Right ventricle myocardium superior (tissue), 1 donor: ENCODE measurements at places on chromosomes 3 and 15. TPM values are rescaled to one million over a fixed set of nuclear protein-coding genes. Genes with fewer than 3 reads are reported as not detected.
A peak's percentile ranks its signal among the peaks of the same experiment; 100 is the strongest.

The ILDR1 gene
- total RNA-seq, result 0.38 TPM

GRCh38 chr3:189745622-189746021 is 114.4 kb downstream of the TP63 start:
- DNase-seq, result no peak

GRCh38 chr15:68598171-68599152 is 19.7 kb downstream of the CORO2B start:
- DNase-seq, result peak; percentile 59

GRCh38 chr15:95247071-95247984 is 1016.0 kb downstream of the MCTP2 start:
- no peak for DNase-seq

- DNase-seq, result no peak
These were observed 43.1 kb downstream of the BTLA start for GRCh38 chr3:112456147-112456546.
